ENCODE measurements at places on chromosomes 11 and 22.

GRCh38 chr11:134911514-134912180, 499.6 kb upstream of the B3GAT1 start:
- no peak for DNase-seq

GRCh38 chr11:117565709-117566108, 231.3 kb downstream of the DSCAML1 start:
- DNase-seq: no peak

DNA sequence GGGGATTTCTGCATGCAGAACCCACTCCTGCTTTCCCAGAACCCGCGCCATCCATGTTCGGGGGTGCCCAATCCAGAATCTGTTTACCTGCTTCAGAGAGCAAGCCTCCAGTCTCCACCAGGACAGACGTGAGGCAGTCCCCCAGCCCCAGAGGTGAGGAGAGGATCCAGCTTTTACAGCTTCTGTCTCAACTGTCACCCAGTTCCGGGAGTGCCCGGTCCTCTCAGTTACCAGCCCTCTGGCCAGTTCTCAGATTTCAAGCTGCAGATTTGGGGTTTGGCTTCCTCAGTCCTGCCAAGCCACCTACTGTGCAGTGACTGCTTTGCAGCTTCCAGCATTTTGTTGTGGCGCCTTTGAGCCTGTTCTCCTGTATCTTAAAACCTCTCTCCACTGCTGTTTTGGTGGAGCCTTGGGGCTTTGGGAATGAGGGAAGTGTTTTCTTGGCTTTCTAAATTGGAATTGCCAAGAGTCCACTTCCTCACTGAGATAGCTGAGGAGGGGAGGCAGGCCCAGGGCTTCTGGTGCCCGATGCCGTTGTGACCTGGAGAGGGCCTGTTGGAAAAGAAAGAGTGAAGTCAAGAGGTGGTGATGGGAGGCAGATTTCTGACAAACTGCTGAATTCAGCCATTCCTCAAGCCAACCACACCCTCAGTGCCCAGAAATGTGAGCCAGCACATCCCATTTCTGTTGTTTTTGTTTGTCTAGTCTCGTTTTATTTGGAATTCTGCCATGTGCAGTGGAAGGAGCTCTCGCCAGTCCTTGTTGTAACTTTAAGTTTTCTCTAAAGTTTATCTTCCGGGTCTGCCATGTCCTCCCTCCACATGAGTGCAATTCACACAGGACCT, 513.4 kb downstream of the TBC1D22A start:
- no peak for DNase-seq

DNA sequence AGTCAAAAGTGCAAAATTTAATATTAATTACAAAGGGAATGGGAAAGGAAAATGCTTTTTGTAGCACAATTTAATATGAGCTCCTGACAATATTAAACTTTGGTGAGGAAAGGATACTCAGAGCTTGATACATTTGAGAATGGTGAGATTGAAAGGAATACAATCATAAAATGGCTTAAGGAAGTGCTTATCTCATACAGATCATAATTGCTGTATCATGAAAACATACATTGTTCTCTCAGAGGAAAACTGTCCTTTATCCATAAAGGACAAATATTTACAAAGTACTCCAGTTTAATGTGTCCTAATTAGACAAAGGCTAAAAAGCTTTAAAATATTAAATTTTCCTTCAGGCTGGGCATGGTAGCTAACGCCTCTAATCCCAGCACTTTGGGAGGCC, 260.4 kb downstream of the TMEM135 start:
- DNase-seq: no peak

DNA sequence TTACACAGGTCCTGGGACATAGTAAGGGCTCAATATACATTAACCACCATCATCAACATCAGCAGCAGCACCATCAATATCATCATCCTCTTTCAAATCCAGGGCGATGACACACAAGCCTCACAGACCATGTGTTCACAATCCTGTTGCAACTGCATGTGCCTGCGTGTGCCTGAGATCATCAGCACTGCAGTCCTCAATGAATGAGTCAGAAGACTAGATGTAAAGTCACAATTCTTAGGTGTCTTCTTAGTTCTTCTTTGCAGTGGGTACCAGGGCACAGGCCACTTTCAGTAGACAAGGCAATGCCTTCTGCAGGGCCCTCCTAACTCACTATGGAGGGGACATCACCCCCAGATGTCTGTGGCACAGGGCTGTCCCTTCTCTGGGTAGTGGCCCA, 111.1 kb downstream of the MYO18B start:
- no peak for DNase-seq

GRCh38 chr11:33747979-33748378, 11.8 kb upstream of the CD59 start:
- DNase-seq: no peak

- DNase-seq: no peak
Observed at GRCh38 chr11:70547821-70548670, 149.7 kb downstream of the CTTN start.

DNA sequence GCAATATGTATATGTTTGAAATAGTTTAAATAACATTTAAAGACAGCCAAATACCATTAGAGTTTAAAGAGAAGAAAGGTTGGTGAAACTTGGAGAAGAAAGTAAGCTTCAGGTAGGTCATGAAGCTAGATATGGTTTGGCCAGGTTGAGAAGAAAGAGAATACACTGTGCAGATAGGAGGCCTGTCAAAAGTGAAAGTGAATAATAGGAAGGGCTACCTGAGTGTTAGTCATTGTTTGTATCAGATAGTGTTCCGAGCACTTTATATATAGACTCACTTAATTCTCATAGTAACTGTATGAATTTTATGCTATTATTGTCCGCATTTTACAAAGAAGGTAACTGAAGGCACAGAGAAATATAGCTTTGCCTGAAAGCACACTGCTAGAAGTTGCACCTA, 56.9 kb downstream of the USP47 start:
- no peak for DNase-seq

- DNase-seq: no peak
Observed at GRCh38 chr22:25942115-25942855, 200.3 kb downstream of the MYO18B start.

GRCh38 chr22:36280379-36280778, 27.4 kb downstream of the APOL1 start:
- no peak for DNase-seq

- DNase-seq: no peak
Observed at GRCh38 chr11:14190992-14191778, 167.8 kb downstream of the RRAS2 start.

DNA sequence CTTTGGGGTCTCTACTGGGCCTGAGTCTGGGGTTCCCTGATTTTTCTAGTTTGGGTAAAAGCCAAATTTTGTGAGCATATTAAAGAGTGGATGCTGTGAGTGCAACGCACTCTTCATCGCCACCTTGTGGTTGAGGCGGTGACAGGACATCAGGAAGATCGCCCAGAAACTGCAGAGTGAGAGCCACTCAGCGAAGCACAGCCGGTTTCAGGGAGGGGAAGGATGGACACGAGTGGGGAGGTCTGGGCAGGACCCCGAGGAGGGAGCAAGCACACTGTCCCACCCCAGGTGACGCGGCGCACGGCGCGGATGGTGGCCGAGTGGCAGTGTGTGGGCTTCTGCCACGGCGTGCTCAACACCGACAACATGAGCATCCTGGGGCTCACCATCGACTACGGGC, 9.1 kb downstream of the SELENOO start:
- no peak for DNase-seq

DNA sequence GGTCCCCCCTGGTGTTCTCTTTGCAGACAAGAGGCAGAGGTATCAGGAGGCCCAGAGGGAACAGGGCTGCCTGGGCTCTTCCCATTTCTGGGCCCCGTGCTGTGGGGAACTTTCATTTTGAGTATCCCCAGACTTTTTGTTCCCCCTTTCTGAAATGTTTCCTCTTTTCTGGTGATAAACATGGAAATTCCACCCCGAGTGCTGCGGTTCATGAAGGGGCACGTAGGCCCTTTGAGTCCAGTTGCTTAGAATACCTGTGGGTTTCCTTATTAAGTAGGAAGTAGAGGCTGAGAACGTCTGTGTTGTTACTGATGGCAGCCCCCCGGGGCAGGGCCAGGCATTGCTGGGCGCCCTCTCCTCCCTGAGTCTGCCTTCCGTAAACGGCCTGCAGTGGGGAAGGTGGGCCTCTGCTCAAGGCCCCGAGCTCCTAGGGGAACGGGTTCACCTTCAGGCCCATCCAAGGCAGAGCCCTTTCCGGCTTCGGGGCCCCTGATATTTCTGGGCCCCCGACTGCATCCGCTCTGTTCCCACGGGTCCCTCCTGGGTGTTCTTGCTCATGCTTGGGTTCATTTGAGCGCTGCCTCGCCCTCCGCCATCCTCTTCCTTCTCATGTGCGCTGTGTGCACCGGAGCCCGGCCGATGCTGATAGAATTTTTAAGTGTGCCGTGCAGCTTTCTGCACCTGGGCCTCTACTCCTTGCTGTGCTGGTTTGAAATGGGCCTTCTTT, 12.0 kb downstream of the TBC1D22A start:
- no peak for DNase-seq

DNA sequence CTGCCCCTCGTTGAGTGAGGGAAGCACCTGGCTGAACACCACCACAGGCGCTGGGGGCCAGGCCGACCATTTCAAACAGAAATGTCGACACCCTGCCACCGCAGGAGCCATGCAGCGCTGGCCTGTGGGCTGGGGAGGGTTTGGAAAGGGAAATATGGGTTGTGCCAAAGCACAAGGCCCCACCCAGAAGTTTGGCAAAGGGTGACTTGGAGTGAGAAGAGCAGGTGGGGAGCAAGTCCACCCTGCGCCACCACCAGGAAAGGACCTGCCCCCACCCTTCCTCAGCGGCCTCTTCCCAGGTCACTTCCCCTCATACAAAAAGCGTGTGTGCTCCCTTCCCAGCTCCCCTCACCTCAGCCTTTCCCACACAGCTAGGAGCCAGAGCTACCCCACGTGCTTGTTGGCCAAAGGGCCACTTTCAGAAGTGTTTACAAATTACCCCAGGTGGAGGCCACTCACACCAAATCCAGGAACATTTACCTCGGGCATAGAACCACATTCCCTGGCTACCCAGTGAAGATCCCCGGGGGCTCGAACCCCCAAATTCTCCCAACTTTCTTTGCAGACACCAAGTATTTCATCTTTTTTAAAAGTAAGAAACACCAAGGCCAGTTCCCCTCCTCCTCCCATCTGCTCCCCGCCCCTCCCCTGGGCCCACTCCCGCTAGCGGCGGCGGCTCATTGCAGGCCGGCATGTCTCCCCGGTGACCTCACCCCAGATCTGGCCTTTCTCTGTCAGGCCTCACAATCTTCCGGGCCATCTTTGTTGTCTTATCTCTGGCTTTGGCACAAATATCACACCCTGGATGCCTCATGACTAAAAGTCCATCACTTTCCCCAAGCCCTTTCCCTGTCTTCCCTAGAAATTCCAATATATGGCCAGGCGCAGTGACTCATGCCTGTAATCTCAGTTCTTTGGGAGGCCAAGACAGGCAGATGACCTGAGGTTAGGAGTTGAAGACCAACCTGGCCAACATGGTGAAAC, 20.5 kb upstream of the SCGB1A1 start:
- no peak for DNase-seq

- DNase-seq: no peak
Observed at GRCh38 chr22:43488031-43488866, 76.4 kb downstream of the MPPED1 start.

GRCh38 chr11:41536021-41536568, 76.6 kb upstream of the LRRC4C start:
- DNase-seq: no peak

- no peak for DNase-seq
Observed at GRCh38 chr11:43508511-43508918, 149.8 kb downstream of the TTC17 start.

DNA sequence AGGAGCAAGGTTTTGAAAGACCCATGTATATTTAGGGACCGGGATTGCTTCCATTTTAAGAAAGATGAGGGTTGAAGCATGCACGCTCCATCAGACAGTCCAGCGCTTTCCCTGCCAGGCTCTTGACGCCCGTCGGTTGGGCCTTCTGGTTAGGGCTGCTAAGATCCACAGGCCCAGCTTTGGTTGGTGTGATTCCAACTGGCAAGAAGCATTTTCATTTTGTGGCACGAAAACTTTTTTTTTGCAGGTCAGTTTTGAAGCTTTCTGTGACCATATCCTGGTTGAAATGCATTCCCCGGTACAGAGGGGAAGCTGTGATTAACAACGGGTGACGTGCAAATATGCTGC, 34.3 kb upstream of the MPPED1 start:
- DNase-seq: no peak

DNA sequence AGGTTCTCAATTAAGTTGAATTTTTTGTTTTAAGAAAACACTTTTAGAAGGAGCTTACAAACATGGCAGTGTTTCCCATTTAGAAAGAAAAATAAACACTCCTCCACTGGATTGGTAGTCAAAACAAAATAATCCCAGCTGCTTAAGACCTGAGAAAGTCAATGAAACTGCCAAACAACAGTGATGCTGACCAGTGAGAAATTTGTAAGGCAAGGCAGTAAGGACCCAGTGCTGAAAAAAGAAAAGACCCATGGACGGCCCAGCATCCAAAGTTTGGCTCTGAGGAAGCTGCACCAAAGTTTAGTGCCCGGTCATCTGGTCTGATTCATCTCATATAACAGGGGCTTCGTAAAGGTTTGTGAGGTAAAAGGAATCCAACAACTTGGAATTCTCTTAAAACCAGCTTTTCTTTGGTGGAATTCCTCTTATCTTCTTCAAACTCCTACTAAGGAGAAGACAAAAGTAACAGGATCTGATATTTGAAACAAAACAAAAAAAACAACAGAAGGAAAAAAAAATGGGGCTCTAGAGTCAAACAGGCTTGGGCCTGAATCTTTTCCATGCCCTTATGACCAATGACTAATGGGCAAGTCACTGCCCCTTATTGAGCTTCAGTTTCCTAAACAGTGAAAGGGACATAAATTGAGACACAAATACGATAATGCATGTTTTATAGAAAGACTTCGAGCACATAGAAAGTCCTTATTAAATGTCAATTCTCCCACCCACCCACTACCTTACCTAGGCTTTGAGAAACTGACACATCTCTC, 383.0 kb upstream of the NARS2 start:
- no peak for DNase-seq

DNA sequence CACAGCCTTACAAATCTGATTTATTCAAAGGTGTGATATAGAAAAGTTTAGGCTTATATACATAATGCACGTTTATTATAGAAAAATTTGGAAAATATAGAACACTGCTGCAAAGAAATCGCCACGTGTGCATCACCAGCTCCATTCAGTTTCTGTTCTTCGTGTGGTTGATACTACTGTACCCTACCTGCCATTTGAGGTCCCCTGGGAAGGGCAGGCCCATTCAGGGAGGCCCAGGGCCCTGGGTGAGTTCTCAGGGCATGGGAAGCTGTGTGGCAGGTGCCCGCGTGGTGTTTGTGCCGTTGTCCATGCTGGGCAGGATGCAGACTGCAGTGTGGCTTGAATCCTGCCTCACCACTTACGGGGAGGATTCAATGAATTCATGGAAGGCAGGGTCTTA, 60.8 kb downstream of the TBC1D22A start:
- no peak for DNase-seq

- DNase-seq: no peak
Observed at GRCh38 chr11:57240007-57240406, 3.0 kb upstream of the APLNR start.

- no peak for DNase-seq
Observed at GRCh38 chr11:104772806-104773241, 125.4 kb downstream of the CASP12 start.

Measured in activated CD4-positive, CD25-positive, alpha-beta regulatory T cell treated with anti-CD3 and anti-CD28 coated beads, Interleukin-2, amount 50 U/mL, for 16 hours (primary cell).